ENCODE measurements at places on chromosomes 5 and 9. TPM values are rescaled to one million over a fixed set of nuclear protein-coding genes. Genes with fewer than 3 reads are reported as not detected.

LCN9 gene
- not detected for polyA plus RNA-seq

DNA sequence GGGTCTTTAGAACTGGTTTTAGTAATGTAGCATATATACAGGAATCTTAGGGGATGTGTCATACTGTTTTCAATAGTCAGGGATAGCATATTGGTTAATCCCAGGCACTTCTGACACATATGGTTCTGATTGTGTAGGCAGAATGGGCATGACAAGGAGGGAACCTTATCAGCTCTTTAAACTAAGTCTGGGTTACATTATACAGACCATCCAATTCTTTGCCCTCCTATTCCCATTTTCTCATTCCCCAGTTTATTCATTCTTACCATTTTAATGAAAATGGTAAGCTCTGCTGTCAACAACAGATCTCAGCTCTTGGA lies 85.1 kb downstream of the NDUFAF2 start:
- no peak for DNase-seq

GRCh38 chr9:90141723-90142122 lies 500.9 kb downstream of the DIRAS2 start:
- no peak for DNase-seq

DNA sequence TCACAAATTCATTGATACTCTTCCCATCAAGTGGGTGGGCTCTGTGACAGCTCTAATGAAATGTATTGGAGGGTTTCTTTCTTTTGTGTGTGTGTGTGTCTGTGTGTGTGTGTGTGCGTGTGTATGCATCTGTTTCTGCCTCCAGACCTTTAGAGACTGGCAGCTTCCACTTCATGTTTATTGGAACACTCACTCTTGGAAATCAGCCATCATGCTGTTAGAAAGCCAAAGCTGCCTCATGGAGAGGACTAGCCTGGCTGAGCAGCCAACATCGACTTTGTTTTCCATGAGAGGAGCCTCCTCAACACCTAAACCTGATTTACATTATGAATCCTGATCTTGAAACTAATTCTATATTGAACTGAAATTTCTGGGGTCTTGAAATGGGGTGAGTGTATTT lies 128.5 kb upstream of the FAM174A start:
- no peak for DNase-seq

OMD gene
- polyA plus RNA-seq = 0.76 TPM

TEK gene
- 30.9 TPM for polyA plus RNA-seq

- DNase-seq = no peak
Observed at GRCh38 chr5:78915170-78915569, 69.9 kb downstream of the ARSB start.

- no peak for DNase-seq
Observed at GRCh38 chr5:84202136-84202535, 182.5 kb downstream of the EDIL3 start.

DMGDH gene
- 21.1 TPM for polyA plus RNA-seq

DNA sequence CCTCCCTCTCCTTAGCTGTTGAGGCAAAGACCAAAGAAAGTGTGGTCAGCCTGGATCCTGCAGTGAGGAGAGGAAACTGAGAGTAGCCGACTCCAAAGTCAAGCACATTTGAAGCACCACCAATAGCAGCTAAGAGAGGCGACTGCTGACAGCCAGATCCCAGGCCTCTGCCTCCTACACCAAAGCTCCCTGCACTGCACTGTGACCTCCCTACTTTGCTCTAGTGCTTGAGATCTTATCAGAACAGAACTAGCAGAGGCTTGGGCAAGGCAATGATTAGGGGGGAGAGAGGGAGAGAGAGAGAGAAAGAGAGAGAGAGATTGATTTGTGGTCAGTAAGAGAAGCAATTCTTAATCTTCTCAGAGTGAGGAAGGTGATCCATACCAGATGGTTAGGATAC lies 216.3 kb downstream of the CDK5RAP2 start:
- no peak for DNase-seq

SVEP1 gene
- 7.4 TPM for polyA plus RNA-seq

GRCh38 chr9:96486386-96487028 lies 36.5 kb downstream of the HABP4 start:
- no peak for DNase-seq

DNA sequence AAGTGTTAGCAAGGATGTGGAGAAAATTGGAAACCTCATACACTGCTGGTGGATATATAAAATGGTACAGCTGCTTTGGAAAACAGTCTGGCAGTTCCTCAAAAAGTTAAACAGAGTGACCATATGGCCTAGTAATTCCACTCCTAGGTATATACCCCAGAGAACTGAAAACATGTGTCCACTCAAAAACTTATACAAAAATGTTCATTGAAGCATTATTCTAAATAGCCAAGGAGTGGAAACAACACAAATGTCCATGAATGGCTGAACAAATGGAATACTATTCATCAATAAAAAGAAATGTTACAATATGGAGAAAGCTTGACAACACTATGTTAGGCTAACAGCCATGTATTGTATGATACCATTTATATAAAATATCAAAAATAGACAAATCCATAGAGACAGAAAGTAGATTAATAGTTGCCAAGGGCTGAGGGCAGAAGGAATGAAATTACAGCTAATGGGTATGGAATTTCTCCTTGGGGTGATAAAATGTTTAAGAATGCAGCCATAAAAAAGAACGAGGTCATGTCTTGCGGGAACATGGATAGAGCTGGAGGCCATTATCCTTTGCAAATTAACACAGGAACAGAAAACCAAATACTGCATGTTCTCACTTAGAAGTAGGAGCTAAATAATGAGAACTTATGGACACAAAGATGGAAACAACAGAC lies 33.6 kb upstream of the FBP1 start:
- DNase-seq = no peak

DNA sequence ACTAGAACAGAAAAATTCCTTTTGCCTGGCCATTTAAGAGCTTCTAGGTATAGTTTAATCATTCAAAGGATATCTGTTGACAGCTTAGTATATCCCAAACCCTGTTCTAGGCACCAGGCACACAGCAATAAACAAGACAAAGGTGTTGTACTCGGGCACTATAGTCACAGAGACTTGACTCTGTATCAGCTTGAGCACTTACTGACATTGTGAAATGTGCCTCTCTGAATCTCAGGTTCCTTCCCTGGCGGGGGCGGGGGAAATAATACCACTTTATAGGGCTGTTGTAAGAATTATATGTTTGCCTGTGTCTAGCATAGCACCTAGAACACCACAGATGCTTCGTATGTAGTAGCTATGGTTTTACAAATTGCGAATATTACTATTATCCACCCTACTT lies 104.5 kb downstream of the NR6A1 start:
- DNase-seq = no peak

DNA sequence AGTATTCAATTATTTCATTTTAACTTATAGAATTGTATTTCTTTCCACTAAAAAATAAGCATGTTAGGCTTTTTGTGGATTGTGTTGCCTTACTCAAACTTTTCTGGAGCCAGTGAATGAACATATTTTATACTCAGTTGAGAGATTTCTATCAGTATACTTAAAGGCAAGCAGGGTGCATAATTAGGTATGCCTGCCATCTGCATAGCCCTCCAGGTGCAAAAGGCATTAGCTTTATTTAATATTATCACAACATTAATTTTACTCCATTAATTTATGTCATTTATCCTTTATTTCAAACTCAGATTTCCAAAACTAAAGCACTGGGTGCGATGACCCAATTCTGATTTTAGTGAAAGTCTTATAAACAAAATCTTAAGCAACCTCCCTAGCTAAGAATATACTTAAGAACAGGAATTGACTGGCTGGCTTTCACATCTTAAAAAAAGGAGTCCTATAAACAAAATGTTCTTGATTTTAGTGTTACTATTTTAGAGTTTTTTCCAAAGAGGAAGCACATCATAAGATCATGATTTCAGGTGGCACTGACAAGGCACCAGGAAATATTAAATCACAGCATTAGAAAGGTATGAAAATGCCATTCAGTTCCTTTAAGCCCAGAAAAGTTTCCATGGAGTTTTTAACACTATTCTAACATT lies 178.4 kb downstream of the MPDZ start:
- DNase-seq = no peak

C9 gene
- polyA plus RNA-seq = 0.24 TPM

DNA sequence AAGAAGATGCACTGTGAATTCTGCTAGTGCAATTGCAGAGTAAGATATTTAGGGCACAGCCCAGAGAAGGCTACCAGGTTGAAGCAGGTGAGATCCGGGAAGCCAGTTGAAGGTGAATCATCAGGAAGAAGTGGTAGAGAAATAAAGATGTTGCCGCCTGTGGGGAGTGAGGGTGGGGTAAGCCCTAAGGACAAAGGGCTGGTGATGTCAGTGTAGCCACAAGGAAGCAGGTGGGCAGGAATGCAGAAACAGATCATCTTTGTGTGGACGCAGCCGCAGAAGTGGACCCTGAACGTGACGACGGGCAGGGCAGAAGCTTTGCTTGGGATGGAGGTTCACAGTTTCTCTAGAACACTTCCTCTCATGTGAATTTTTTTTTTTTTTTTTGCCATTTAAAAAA lies 164.2 kb downstream of the ACTL7B start:
- DNase-seq = no peak

- no peak for DNase-seq
Observed at GRCh38 chr5:148209151-148209770, 6.4 kb downstream of the SPINK6 start.
